ENCODE measurements at places on chromosomes 11 and 22. TPM values are rescaled to one million over a fixed set of nuclear protein-coding genes. Genes with fewer than 3 reads are reported as not detected.

- no peak overlapping the region for H3K4me3 ChIP-seq
- no peak overlapping the region for H3K27ac ChIP-seq
- no peaks in the 10 kb centered on the region for H3K36me3 ChIP-seq
- no peak for DNase-seq
These were observed 7.6 kb upstream of the KCTD14 start for GRCh38 chr11:78030429-78031325.

The CCND1 gene
- 7.5 TPM for total RNA-seq

GRCh38 chr22:46842606-46843005, 80.2 kb downstream of the TBC1D22A start:
- no peak for DNase-seq
- H3K27me3 ChIP-seq, result no peaks in the 10 kb centered on the region
- no peak overlapping the region for H3K27ac ChIP-seq

DNA sequence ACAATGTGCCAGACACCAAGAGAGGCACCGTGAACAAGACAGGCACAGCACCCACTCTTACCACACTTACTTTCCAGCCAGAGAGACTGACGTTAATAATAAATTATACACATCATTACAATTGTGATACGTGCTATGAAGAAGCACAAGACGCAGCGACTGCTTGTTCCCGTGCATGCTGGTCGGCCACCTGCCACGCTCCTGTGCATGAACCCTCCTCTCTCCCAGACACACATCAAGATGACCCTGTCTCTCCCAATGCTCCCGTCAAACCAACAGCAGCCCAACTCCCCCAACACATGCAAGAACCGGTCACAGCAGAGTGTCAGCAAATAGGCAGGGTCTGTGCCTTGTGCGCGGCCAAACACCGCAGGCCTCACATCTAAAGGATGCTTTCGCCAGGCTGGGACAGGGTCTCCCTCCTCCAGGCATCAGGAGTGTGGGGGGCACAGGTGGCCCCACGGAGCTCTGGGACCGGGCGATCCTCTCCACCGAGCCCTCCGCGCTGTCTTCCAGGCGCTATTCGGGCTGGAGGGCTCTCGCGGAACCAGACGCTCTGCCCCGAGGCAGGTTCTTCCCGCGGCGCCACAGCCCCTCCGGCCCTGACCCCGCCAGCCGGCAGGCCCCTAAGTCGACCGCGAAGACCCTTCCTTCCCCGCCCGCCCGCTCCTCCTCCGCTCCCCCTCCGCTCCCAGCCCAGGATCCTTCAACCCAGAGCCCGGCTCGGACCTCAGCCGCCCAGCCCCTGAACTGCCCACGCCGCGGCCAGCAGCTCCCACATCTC, 533 bp downstream of the SERGEF start:
- H3K4me1 ChIP-seq, result peaks cover 16% of the 10 kb centered on the region
- peak overlapping the region; percentile 99 for H3K27ac ChIP-seq
- H3K36me3 ChIP-seq, result peaks cover 7% of the 10 kb centered on the region
- peak overlapping the region; percentile 100 for H3K4me3 ChIP-seq
- no peak for DNase-seq

DNA sequence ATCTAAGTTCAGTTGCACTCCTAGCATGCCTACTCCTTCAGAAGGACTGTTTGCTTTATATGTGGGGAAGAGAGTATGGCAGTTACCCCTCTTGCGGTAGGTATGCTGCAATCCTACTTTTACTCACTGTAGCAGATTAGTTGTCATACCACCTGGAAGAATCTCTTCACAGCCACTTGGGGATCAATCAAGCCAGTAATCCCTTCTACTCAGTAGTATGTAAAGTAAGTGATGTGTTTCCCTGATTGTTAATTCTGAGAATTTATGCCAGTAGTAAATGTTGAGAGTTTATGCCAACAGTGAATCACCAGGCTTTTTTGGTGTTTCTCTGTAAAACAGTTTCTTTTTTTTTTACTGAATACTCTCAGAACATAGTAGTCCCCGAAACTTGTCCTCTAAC, 34.4 kb downstream of the PRMT3 start:
- no peaks in the 10 kb centered on the region for H3K27me3 ChIP-seq
- H3K27ac ChIP-seq, result no peak overlapping the region
- H3K4me3 ChIP-seq, result no peak overlapping the region

DNA sequence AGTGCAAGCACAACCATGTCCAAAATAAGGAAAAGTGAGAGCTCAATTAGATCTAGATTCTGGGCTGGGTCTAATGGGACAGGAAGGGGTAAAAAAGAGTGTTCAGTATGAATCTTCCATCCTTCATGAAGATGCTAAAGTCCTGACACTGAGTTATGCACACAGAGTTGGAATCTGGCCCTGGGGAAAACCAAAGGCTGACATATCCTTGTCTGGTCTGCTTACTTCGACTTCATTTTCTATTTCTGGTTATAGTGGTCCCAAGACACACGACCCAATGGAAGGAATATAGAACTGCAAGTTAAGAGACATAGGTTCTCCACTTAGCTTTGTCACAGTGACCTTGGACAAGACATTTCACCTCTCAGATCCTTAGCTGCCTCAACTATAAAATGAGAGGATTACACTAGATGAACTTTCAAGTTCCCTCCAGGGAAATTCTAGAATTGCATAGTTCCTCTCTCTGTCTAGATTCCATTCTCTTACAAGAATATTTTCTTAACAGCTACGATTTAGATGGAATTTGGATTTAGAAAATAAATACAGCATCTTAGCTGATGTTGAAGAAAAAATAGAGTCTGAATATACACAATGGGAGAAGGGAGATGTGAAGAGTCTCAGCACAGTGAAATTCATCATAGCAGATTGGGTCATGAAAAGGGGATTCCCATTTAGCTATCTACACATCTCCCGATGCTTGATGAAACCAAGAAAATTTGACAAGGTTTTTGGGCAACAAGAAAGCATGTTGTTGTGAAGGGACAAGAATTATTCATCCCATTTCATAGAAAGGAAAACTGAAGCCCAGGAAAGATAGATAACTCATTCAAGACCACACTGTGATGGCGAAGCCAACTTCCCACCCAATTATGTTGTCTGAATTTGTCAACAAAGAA, 3.3 kb downstream of the BLID start:
- H3K27ac ChIP-seq, result no peak overlapping the region
- H3K27me3 ChIP-seq, result no peaks in the 10 kb centered on the region
- H3K4me3 ChIP-seq, result no peak overlapping the region
- DNase-seq, result no peak
- H3K36me3 ChIP-seq, result no peaks in the 10 kb centered on the region
- no peaks in the 10 kb centered on the region for H3K4me1 ChIP-seq

- no peak for DNase-seq
- no peak overlapping the region for H3K4me3 ChIP-seq
- no peaks in the 10 kb centered on the region for H3K27me3 ChIP-seq
These were observed 115.0 kb downstream of the GGTLC2 start for GRCh38 chr22:22759371-22759770.

DNA sequence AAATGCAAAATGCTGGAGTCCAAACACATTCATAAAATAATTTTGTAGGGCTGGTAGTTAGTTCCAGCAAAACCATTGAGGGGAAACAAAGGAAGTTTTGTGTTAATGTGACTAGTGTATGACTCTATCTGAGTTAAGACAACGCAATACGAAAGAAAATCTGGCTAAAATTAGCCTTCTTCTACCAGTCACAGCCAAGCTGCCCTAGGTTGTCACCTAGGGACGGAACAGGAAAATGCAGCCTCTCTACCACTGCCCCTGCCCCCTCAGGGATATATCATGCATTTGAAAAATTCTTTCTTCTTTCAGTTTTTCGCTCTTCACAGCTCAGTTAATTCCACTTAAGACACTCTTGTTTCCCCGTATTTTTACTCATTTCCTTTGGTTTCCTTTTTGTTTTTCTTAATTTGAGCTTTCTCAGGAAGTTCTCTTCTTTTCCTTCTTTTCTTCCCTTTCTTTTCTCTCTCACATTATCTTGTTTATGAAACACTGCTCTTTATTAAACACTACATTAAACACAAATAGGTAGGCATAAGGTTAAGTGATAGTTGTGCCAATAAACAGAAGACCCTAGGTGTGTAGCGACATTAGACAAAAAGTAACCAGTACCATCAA, 30.6 kb downstream of the KIRREL3 start:
- no peak overlapping the region for H3K4me3 ChIP-seq
- no peak for DNase-seq
- peaks cover 12% of the 10 kb centered on the region for H3K27me3 ChIP-seq
- no peaks in the 10 kb centered on the region for H3K4me1 ChIP-seq
- no peaks in the 10 kb centered on the region for H3K36me3 ChIP-seq

The KRTAP5-7 gene
- total RNA-seq, result 0.24 TPM

The OR4C13 gene
- not detected for total RNA-seq

GRCh38 chr11:85627332-85627997, at the start of gene DLG2:
TSS of gene DLG2 (minus strand) at chr11:85627344.
- H3K4me3 ChIP-seq, result peak within 1 kb of the TSS; percentile 99
- peaks cover 28% of the 10 kb centered on the region for H3K4me1 ChIP-seq
- H3K27me3 ChIP-seq, result peaks cover 2% of the 10 kb centered on the region

The GLB1L3 gene
- total RNA-seq, result not detected

The SLN gene
- total RNA-seq, result not detected

GRCh38 chr11:58625826-58626460, 3.5 kb downstream of the CNTF start:
- DNase-seq, result no peak
- H3K4me3 ChIP-seq, result no peak overlapping the region
- no peak overlapping the region for H3K27ac ChIP-seq
- H3K36me3 ChIP-seq, result peaks cover 39% of the 10 kb centered on the region
